ENCODE measurements at places on chromosomes 7 and 10. TPM values are rescaled to one million over a fixed set of nuclear protein-coding genes. Genes with fewer than 3 reads are reported as not detected.

PIP gene
- polyA plus RNA-seq, result not detected

PRKCQ gene
- 45.0 TPM for polyA plus RNA-seq

MRLN gene
- polyA plus RNA-seq, result not detected

PDE6C gene
- not detected for polyA plus RNA-seq

ALOX5 gene
- 30.3 TPM for polyA plus RNA-seq

All from CD4-positive, alpha-beta memory T cell (primary cell).